ENCODE measurements at places on chromosomes 6 and 20.

GRCh38 chr6:145475794-145476396 is 259.4 kb downstream of the EPM2A start:
- DNase-seq = no peak

DNA sequence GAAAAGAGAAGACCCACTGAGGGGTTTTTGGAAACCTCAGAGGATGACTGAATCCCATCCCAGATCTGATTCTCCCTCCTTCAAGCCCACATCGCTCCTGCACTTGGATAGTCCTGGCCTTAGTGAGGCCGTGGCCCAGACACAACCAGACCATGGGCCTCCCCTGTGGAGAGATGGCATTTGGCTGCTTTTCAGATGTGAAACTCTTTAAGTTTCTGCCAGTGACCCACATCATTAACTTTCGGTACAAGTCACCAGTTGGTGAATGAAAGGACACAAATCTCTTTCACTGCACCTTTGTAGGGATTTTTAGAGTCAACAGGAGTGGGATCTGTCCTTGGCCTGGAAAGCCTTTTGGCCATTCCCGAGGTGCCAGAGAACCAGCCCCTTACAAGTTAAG is 116.6 kb downstream of the SASH1 start:
- DNase-seq = no peak

- no peak for DNase-seq
These were observed 418 bp downstream of the TNXB start for GRCh38 chr6:32108727-32109113.

GRCh38 chr6:37359039-37359438 is 5.3 kb downstream of the RNF8 start:
- DNase-seq = no peak

DNA sequence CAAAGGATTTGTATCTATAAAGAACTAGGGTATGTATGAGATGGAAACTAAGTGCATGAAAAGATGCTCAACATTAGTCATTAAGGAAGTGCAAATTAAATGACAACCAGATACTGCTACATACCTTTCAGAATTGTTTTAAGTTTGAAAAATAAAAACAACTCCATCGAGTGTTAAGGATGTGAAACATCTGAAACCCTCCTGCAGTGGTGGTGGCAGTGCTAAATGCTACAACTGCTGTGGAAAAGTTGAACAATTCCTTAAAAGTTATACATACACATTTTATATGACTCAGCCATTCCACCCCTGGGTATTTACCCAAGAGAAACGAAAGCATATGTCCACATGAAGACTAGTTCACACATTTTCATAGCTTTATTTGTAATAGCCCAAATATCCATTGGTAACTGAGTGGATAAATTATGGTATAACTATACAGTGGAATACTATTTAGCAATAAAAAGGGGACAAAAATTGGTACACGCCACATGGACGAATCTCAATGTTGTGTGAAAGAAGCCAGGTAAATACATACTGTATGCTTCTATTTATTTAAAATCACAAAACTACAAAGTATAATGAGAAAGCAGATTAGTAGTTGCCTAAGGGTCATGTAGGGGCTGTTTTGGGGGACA is 10.6 kb downstream of the ARMH2 start:
- DNase-seq = peak; percentile 37

DNA sequence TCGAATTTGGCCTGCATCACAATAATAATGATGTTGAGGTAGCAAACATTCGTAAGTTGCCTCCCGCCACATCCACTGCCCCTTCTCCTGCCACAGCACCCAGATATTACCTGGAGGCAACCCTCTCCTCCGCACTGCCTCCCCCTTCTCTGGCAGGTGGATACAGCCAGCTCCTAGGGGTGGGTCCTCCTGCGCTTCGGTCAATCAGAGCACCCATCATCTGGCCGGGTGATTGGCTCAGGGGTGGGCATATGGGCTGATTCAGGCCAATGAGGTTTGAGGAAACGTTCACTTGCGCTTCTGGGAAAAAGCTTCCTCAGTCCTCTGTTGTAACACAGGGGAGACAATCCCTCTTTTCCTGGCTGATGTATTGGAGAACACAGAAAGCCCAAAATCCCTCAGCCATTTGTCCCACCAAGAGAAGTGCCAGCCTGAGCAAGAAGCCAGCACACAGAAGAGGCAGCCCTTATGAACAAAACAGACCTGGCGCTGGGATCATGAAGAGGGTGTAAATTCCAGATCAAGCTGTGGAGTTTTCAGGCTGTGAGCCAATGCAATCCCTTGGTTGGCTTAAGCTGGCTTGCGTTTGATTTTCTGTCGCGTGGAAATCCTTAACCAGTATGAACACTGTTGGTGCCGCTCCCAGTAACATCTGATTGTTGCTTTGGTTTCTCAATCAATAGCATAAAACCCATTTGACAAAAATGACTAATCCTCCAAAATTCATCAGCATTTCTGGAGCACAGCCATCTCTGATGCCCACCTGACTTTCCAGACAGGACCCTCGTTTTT is 82.2 kb downstream of the PRDM1 start:
- no peak for DNase-seq

DNA sequence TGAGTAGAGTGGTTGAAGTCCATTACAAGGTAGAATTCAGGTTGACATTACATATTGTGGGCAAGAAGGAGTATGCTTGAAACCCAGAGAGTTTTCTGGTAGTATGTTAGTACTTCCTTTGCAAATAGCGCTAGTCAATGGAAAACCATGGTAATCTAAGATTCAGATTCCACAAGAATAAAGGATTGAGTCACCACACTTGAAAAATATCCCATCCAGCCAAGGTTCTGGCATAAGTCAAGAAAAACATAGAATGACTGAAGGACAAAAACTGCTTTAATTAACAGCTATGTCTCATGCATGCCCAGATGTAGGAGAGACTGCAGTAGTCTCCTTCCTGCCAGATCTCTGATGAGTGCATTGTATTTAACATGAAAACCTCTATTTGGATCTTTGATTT is 469.8 kb downstream of the BMP2 start:
- DNase-seq = no peak
